ENCODE measurements at places on chromosomes 12 and 14.

- no peak for DNase-seq
Observed at GRCh38 chr14:39232554-39233415, 930 bp upstream of the MIA2 start.

- DNase-seq: no peak
Observed at GRCh38 chr14:78141590-78141989, 28.6 kb upstream of the NRXN3 start.

DNA sequence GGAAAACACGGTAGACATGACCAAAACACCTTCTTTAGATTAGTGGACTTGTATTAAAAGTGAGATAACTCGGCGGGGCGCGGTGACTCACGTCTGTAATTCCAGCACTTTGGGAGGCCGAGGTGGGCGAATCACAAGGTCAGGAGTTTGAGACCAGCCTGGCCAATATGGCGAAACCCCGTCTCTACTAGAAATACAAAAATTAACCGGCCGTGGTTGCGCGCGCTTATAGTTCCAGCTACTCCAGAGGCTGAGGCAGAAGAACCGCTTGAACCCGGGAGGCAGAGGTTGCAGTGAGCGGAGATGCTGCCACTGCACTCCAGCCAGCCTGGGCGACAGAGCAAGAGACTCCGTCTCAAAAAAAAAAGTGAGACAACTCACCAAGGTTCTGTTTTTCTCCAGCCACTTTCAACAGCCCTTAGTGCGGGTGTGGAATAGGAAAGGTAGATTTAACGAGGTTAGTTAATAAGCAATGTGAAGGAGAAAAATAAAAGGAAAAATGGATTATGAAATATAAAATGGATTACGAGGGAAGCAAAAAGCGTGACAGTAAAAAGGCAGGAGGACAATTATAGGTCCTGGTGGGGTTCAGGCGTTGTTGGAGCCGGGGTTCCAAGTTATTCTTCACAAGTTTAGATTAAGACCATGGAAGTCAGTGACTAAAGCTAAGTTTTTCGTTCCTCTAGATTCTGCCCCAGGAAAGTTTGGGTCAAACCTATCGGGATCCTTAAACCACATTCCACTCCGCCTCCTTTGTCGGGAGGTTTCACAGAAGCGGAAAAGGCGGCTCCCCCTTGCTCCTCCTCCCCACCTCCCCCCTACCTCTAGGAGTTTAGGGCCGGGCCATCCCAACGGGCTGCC, 534 bp downstream of the PPP2R3C start:
- no peak for DNase-seq

DNA sequence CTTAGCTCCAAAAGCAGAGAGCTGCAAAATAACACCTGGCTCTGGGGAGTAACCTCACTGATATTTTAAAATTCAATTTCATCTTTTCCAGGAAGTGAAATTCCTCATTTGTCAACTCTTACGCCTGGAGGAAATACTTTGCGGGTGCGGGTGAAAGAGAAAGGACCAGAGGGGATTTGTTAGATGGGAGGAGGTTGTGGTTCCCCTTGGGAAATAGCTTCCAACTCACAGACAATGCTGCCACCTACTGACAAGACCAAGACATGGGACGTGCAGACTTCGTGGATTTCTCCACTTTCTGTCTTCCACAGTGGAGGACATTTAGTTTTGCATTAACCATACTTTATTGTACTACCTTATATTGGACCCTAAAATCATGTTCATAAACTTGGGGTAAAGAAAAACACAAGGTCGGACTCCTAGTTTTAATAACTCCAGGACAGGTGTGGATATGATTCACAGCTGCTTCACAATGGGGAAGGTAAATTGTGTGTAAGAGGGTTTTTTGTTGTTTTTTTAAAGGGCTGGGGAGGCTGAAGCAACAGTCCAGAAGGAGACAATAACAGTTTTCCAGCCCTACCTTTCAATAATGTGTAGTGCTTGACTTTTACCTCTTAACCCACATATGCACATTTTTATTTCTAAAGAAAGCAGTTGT, 10.8 kb downstream of the FBXL14 start:
- peak; percentile 70 for DNase-seq

DNA sequence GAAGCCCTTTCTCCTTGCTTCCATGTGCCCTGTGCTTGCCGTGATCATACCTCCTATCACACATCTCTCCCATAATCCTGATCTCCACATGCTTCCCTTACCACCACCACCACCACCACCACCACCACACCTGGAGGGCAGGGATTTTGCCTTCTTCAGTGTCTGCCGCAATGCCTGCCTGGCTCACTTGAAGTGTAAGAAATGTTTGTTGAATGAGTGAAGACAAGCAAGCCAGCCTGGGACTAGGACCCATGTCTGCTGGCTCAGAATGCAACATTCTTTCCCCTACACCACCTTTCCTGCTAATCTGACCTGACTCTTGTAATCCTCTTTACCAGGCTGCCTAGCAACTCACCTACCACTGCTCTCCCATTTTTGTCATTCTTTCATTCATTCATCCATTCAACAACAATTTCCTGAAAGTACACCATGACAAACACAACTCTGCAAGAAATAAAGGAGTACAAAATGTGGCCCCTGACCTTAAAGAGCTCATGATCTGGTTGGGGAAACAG, 3.5 kb upstream of the NID2 start:
- no peak for DNase-seq

DNA sequence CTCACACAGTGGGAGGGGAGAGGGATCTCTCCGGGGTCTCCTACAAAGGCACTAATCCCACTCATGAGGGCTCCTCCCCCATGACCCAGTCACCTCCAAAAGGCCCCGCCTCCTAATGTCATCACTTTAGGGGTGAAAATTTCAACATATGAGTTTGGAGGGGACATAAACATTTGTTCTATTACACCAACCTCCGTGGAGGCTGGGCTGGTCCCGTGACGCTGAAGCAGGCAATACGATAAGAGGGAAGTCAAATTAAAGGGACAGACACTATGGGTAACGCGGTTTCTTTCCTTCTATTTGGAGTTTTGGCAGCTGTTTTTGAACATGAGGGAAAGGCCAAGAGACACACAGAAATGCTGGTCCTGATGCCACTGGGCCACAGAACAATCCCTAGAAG, 175.7 kb upstream of the VASH1 start:
- DNase-seq: no peak

- DNase-seq: no peak
Observed at GRCh38 chr14:99718811-99719192, 34.7 kb downstream of the CYP46A1 start.

DNA sequence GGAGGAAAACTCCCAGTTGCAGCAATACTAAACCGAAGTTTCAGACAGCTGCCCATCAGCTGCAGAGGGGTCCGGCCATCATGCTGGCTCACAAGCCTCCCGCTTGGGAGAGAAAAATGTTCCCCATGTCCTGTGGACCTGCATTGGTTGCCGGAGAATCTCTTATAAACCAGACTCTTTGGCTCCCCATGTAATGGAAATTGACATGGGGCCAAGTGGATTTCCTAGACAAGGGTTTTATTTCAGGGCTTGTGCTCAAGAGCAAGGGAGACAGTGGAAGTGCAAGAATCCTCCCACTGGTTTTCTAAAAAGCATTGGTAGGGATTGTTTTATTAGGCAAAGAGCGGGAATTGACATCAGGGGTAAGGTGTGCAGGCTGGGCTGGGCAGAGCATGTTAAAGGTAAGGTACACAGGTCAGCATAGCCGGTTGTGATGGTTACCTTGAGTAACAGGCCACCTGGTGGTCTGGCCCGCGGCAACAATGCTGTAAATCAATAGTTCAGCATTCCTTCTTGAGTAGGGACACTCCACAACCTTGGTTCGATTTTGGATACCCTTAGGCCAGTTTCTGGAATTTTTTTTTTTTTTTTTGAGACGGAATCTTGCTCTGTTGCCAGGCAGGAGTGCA, 135.4 kb downstream of the UNC79 start:
- no peak for DNase-seq

- DNase-seq: no peak
Observed at GRCh38 chr12:25644979-25645378, 91.9 kb upstream of the LMNTD1 start.

GRCh38 chr12:49367381-49368239, at the start of gene SPATS2:
Gene SPATS2 (plus strand): TSS chr12:49367462. CDS start chr12:49461013, 93,551 bp downstream.
- DNase-seq: peak; percentile 99

DNA sequence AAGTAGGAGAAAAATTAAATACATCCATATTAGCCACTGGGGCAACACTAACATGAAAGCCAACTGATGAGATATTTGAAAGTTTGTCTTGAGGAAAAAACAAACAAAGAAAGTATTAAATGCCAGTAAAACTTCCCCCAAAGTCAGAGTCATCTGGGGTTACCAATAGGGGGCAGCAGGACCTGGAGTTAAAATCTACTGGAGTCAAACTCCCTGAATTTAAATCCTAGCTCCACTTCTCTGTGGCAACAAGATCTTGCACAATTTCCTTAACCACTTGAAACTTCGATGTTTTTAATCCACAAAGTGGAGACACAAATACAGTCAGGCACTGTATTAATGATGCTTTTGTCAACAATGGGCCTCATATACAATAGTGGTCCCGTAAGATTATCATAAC, 14.4 kb downstream of the PLEKHG7 start:
- peak; percentile 17 for DNase-seq

DNA sequence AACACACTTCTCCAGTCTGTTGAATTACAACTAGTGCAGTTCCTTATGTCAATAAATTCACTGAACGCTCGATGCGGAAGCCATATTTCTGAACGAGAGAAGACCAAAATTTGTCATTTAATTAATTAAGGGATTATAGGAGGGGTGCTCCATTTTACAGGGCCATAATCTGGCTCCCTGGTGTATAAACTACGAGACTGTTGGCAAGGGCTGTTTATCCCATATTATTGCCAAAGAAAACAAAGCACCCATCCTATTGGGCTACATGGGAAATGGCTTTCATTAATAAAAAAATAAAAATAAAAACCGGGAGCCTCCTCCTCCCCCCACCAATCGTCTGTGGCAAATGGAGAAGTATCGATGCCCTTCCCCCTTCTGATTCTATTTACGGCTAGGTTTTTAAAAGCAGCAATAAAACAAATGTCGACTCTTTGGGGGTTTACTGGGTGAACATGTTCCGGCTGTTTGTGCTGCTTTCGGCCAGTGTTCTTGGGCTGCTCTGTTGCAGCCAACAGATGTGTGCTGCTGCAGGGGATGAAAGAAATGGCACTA, 24.8 kb downstream of the ATF7 start:
- DNase-seq: no peak

DNA sequence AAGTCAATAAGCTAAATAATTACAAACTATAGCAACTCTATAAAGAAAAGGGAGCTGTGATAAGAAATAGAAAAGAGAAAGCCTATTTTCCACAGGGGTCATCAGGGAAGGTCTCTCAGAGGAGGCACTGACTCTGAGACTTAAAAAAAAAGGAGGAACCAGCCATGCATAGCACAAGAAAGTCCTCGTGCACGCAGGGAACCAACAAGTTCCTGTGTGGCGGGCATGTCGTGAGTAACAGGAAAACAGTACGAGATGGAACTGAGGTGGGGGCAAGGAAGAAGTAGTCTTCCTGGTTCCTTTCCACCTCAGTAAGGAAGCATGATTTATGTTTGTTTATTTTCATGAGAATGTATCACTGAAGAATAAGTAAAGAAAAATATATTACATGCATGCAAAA, 367.0 kb upstream of the TMEM132C start:
- DNase-seq: no peak

- DNase-seq: no peak
Observed at GRCh38 chr12:69473262-69473661, 3.1 kb downstream of the FRS2 start.

GRCh38 chr14:94884616-94885230, 114.8 kb upstream of the GSC start:
- DNase-seq: no peak

GRCh38 chr12:63149909-63150712, 890 bp downstream of the AVPR1A start:
- peak; percentile 59 for DNase-seq

DNA sequence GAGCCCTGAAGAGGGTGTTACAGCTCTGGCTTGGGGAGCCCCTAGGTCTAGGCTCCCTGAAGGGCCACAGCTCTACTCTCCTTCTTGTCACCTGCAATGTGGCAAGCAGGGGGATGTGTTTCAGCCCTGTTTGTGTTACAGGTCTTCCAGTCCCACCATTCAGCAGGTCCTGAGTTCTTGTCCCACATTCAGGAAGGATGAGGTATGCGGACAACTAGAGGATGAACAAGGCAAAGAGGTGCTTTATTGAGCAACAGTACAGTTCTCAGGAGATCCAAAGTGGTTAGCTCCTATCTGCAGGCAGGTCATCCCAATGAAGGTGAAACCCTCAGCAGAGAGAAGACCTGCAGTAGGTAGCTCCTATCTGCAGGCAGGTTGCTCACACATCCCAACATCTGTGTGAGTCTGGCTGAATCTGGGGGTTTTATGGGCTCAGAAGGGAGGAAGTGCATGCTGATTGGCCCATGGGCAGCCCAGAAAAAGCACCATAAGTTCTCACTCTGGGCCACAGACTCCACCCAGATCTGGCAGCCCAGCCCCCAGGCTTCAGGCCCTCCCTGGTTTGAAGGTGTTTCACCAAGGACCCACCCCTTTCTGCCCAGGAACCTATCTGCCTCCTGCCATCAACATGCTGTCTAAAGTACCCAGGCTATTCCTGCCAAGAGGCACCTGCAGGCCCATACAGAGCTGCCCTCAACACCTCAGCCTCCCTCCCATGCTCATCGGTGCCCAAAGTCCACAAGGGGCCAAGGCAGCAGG, 98.9 kb downstream of the NUAK1 start:
- no peak for DNase-seq

DNA sequence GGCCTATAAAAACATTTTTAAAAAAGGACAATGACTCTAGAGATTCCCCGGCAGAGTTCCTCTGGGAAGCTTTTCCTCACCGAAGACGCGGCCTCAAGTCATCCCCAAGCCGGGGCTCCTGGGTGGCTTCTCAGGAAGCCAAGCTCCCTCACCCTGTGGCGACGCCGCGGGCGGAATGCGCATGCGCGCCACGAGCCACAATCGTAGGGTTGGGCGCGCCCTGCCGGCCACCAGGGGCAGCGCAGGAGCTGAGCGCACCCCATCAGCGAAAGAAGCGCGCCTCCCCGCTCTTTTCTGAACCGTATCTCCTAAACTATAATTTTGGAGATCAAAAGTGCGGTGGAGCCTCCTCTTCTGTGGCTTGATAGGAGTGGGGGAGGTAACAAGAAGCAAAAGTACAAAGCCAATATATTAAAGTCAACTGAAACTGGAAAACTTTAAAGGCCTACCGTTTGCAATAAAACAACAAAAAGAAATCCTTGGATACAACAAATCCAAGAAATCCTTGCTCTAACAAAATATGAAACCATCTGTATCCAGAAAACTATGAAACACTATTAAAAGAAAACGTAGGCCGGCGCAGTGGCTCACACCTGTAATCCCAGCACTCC, 17.4 kb upstream of the CHFR start:
- DNase-seq: peak; percentile 94

- no peak for DNase-seq
Observed at GRCh38 chr12:75437564-75437963, 43.0 kb upstream of the GLIPR1 start.

DNA sequence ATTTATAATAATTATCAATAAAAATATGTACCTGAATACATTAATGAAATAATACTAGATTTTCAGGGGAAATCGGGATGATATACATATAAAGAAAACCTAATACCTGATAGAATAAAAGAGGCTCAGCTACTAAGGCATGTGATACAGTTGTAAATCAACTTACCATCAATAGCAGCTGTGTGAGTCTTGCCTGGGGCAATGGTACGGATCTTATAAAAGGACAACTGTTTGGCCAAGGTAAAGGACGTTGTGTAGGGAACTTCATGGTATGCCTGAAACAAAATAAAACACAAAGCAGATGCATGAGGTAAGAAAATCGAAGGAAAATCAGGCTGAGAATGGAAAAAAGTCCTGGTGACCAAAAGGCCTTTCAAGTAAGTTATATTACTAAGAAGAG, 25.4 kb downstream of the NEK9 start:
- DNase-seq: no peak
